ENCODE measurements at places on chromosomes 1 and 21.
A peak's percentile ranks its signal among the peaks of the same experiment; 100 is the strongest.

GRCh38 chr1:58584082-58584895, 7.2 kb upstream of the TACSTD2 start:
- DNase-seq, result no peak

DNA sequence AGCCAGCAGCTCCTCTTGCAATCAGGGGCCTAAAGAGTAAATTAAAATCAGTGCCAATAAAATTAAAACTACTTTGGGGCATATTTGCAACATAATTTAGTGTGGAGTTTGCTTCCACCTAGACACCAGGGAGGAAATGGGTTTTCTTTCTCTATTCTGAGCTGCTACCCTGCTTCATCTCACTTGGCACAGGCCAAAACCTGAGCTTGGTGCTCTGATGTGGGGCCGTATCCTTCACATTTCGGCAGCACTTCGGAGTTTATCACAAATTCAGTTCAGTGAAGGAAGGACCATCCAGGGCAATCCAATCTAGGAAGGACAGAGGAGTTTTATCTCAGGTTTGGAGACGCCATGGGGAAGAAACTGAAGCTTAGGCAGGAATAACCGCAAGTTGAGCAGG, 123.6 kb upstream of the SPATA6 start:
- no peak for DNase-seq

GRCh38 chr1:151251656-151252470, 2.7 kb upstream of the PSMD4 start:
- peak; percentile 48 for DNase-seq

- no peak for DNase-seq
These were observed 136.6 kb upstream of the CD34 start for GRCh38 chr1:208047476-208047934.

- no peak for DNase-seq
These were observed 17.0 kb downstream of the NSL1 start for GRCh38 chr1:212774584-212774983.

- DNase-seq, result no peak
These were observed 46.7 kb upstream of the GUCA2A start for GRCh38 chr1:42211224-42211623.

DNA sequence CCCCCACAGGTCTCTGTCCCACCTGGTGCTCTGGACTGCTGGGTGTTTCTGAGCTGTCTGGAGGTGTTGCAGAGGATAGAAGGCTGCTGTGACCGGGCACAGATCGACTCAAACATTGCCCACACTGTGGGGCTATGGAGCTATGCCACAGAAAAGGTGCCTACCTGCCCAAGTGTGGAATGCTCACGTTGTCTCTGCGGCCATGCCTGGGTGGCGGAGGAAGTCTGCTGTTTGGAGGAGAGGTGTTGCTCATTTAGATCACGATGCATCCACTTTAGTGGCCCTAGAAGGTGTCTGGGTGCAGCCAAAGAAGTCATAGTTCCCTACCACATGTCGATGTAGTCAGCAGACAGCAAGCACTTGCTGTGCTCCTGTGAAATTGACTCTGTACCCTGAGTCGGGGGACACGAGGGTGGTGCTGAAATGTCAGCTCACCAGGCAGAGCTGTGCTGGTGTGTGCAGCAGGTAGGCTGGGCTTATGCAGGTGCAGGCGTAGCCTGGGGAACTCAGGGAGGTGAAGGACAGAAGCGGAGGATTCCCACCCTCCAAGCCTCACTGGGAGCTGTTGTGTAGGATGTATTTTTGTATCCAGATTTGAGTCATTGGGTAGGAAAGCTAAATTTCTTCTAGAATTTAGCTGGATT, 32.8 kb upstream of the PWP2 start:
- no peak for DNase-seq

DNA sequence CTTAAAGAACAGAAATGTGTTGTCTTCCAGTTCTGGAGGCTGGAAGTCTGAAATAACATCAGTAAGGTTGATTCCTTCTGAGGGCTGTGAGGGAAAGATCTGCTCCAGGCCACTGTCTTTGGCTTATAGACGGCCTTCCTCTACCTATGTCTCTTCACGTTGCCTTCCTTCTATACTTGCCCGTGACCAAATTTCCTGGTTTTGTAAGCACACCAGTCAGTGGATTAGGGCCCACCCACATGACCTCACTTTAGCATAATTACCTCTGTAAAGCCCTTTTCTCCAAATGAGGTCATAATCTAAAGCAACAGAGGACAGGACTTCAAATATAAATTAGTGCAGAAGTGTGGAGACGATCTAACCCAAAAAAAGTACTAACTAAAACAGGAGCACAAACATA, 231.6 kb downstream of the NRIP1 start:
- no peak for DNase-seq

GRCh38 chr1:18132711-18133541, 25.3 kb downstream of the IGSF21 start:
- DNase-seq, result no peak

- DNase-seq, result no peak
These were observed 37.5 kb upstream of the ATP2B4 start for GRCh38 chr1:203589171-203589570.

DNA sequence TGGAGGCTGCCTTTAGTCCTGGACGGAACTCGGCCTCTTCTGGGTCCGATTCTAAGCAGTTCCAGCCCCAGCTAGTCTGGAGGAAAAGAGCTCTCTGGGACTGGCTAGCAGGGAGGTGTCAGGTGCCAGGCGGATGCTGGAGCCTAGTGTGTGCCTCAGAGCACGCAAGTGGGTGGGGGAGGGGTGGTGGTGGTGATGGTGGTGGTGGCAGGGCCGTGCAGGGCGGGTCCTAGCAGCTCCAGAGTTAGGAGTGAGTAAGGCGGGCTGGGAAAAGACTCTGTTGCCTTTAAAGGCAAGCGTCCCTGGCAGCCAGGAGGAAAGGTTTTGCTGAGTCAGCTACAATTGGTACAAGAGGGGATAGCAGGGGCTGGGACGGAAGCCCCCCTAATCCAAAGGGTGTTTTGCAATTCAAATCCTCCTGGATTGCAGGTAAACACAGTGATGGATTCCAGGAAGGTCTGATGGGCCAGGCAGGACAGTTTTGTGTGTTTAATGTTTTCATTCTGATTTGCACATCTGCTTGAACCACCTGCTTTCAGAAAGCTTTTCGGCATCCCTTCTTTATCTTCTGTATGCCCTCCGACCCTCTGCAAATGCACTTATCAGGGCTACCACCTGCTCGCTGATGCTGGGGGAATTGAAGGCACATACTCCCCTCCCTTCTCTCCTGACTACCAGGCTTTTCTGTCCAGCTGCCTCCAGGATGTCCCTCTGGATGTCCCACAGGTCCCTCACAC, 4.1 kb upstream of the SLC2A1 start:
- DNase-seq, result no peak

DNA sequence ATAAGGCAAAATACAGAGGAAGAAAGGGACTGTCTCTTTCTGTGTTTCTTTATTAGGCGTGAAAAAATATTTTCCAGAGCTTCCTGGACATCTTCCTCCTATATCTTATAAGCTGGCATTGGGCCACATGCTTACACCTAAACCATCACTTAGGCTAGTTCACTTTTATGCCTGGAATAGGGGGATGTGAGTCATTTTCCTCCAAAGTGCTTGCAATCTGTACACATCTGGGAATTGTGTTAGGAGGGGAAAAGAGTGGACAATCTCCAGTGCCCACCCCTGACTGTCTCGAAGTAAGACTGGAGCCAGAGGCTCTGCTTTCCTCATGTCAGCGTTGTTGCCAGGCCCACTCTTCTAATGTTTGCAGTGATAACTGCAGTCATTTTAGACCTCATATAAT, 29.9 kb downstream of the GIPC2 start:
- no peak for DNase-seq

GRCh38 chr1:25765923-25766589, 33.9 kb upstream of the SELENON start:
- no peak for DNase-seq

- no peak for DNase-seq
These were observed 10.9 kb upstream of the SMG7 start for GRCh38 chr1:183461350-183461749.

- no peak for DNase-seq
These were observed 188.3 kb downstream of the CLEC20A start for GRCh38 chr1:178308438-178308837.
